ENCODE measurements at places on chromosomes 6 and 20. TPM values are rescaled to one million over a fixed set of nuclear protein-coding genes. Genes with fewer than 3 reads are reported as not detected.
A peak's percentile ranks its signal among the peaks of the same experiment; 100 is the strongest.

Gene UBE3D
- 5.1 TPM for polyA plus RNA-seq

Gene LAMA4
- 2.5 TPM for polyA plus RNA-seq

Gene BPIFA1
- polyA plus RNA-seq, result not detected

Gene COX7A2
- 199 TPM for polyA plus RNA-seq

Gene NEURL2
- polyA plus RNA-seq, result 4.4 TPM

DNA sequence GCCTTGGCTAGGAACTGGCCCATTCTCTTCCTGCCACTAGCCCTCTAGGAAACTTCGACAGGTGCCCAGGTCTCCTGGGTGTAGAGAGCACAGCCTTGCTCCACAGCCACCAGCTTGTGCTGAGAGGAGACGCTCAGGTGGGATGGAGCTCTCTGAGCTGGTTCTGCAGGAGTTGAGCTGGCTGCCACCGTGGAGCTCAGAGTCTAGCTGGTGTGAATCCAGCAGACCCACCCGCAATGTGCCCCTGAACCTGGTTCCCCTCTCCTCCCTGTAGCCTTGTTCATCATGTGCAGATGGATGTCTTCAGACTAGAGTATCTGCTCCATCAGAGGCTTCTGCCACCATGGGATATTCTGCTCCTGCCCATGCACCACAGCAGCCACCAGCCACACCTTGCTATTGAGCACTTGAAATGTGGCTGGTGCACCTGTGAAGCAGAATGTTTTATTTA is 222.5 kb downstream of the SYNDIG1 start:
- peak; percentile 55 for DNase-seq

GRCh38 chr6:89321131-89321970 is 6.3 kb upstream of the GABRR2 start:
- DNase-seq, result no peak

DNA sequence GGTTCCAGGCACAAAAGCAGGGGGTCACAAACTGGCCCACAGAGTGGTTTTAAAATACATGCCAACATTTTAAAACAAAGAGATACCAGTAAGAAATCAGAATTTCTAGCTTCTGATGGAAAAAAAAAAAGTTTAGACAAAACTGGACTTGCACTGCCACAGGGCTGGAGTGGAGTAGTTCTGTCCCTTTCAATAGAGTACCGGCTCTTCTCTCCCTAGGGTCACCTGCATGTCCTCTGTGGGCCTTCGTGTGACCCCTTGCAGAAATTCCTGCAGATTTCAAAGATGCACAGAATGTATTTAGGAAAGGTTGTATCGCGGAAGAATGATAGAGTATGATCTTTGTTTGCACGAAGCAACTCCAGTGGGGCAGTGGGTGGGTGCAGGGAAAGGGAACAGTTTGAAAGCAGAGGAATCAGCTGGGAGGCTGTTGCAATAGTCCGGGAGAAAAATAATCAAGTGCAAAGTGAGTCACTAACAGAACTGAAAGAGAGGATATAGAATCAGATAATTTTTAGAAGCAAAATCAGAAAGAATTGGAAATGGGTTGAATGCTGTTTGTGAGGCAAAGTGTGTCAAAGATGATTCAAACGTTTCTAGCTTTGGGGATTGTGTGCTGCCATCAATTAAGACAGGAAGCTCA is 97.3 kb upstream of the STXBP5 start:
- no peak for DNase-seq

DNA sequence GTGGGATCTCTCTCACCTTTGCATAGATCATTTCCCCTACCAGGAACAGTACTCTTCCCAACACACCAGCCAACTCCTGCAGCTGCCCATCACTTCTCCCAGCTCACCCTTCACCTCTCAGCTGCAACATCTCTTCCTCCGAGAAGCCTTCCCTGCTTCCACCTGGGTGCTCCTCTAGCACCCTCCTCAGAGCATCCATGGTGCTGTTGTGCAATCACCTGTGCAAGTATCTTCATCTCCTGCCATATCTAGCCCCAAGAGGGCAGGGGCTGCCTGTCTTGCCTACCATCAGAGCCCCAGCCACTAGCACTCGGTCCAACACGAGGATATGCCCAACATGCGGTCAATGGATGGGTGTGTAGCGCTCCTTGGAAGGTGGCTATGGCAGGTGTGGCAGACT is 75.8 kb downstream of the BANF2 start:
- DNase-seq, result no peak

- DNase-seq, result no peak
These were observed 48.6 kb upstream of the FABP7 start for GRCh38 chr6:122730775-122731386.

Measured in spleen (tissue), 13 donors.